Smooth muscle cell of the brain vasculature (primary cell): ENCODE measurements at places on chromosomes 2 and 18.

DNA sequence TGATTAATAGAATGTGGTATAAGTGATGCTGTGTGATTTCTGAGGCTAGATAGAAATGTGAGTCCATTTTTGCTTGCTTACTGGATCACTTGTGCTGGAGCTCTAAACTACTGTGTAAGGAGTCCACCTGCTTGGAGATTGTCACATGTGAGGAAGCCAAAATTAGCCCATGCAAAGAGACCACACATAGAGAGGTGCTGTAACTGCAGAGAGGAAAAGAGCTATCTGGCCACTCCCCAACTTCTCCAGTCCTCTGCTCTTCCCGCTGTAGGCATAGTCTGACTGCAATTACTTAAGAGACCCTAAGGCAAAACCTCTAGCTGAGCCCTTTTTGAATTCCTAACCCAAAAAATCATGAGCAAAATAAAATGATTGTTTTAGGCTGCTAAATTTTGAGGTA, 120.6 kb upstream of the FBXO11 start:
- no peak for DNase-seq

GRCh38 chr2:119062179-119062578, 96.4 kb downstream of the C1QL2 start:
- no peak for DNase-seq

- DNase-seq: no peak
These were observed 38.0 kb upstream of the SLC16A14 start for GRCh38 chr2:230106771-230107170.

DNA sequence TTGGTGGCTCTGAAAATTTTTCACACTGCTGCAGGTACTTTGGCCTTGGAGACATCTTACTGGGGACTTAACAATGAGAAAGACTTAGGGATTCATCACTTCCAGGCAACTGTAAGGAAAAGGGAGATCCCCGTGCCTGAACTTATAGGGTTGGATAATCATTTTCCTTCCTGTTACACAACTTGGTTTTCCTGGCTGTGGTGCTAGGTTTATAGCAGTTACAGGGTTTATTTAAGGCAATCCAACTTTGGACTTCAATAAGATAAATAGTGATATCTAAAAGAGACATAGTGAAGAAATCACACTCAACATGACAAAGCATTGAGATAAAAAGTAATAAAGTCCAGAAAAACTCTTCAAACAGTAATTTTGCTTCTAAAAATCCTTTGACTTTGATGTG, 70.2 kb upstream of the RAPH1 start:
- DNase-seq: no peak

DNA sequence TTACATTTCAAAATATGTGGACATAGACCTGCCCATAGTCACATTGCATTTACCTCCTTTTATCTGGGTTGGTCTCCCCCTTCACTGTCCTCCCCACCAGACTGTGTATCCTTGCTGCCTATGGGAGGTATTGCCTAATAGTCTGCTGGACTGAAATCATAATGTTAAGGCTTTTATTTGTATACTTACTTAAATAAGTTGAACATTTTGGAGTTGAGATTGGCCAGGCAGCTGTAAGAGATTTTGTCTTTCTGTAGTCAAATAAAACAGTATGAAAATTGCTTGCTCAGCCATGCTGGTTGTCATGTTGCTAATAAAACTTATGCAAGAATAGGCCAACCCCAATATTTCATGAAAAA, 280.9 kb downstream of the PTPRM start:
- no peak for DNase-seq

DNA sequence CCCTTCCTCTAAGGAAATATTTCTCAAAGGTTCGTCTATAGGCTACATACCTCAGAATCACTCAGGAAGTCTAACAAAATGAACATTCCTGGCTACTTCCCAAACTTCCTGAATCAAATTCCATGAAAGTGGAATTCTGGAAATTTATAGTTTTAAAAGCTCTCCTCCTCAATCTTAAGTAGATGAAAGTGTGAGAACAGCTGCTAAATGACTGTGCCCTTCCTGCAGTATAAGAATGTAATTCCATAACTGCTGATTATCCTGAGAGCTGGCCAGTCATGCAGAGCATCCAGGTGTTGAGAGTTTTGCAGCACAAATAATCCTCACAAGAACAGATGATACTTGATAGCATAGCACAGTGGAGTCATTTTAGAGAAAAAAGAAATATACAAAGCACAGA, 265.0 kb downstream of the KCNJ3 start:
- DNase-seq: no peak

GRCh38 chr2:35220461-35220860, 1135.1 kb upstream of the CRIM1 start:
- DNase-seq: no peak

- no peak for DNase-seq
These were observed 121.3 kb downstream of the AGAP1 start for GRCh38 chr2:235614900-235615712.

GRCh38 chr2:232872826-232873225, 2.8 kb downstream of the SNORC start:
- DNase-seq: no peak

DNA sequence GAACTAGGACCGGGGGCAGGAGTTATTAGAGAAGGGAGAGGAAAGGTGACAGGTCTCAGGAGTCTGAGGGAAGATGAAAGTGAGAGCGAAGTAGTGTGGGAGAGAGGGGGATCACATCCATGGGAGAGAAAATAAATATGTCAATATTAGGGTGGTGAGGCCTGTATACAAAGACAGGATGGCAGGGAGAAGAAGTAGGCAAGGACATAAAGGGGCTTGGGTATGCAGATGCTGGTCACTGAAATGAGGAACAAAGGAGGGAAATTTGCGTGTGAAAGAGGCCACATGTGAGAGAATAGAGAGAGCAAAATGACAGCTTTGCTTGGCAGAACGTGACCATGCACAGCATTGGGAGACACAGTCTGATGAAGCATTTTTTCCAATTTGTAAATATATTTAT, 13.6 kb downstream of the METAP1D start:
- no peak for DNase-seq
